Stimulated activated effector memory CD8-positive, alpha-beta T cell treated with anti-CD3 and anti-CD28 coated beads, Interleukin-12 subunit alpha, Interleukin-12 subunit beta, amount 100 ng/mL, for 72 hours (primary cell): ENCODE measurements at places on chromosomes 4 and X.

DNA sequence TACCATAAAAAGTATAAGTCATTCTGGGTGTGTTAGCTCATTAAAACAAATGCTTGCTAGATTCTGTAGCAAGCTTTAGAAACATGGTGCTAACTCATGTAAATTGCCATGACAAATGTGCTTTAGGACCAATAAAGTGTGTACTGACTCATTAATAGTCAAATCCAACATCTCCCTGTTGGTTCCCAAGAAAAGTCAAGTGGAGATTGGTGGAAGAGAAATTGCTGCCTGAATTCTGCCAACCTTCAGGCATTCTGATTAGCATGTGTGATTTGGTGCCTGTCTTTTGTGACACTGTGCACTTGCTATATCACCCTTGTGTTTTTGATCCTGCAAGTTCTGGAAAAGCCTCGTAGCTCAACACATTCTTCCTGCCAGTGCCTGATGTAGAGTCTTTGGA is 503.8 kb upstream of the BOD1L1 start:
- DNase-seq, result no peak

GRCh38 chr4:22873899-22874298 is 181.2 kb downstream of the GBA3 start:
- DNase-seq, result no peak

DNA sequence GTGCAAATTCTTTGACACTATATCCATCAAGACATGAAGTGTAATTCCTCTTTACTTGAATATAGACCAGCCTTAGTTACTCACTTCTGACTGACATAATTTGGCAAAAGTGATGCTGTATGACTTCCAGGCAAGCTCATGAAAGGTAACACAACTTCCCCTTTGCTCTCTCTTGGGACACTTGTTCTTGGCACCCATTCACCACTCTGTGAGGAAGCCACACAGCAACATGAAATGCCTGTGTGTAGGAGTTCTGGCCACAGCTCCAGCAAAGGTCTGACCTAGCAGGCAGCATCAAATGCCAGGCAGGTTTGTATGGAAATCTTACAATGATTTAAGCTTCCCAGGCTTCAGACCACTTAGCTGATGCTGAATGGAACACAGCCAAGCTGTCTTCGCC is 280.3 kb downstream of the PDHA2 start:
- no peak for DNase-seq

GRCh38 chr4:154660052-154660451 is 47.6 kb upstream of the FGG start:
- DNase-seq, result no peak

- no peak for DNase-seq
Observed at GRCh38 chrX:19563746-19564145, 48.4 kb upstream of the MAP3K15 start.

DNA sequence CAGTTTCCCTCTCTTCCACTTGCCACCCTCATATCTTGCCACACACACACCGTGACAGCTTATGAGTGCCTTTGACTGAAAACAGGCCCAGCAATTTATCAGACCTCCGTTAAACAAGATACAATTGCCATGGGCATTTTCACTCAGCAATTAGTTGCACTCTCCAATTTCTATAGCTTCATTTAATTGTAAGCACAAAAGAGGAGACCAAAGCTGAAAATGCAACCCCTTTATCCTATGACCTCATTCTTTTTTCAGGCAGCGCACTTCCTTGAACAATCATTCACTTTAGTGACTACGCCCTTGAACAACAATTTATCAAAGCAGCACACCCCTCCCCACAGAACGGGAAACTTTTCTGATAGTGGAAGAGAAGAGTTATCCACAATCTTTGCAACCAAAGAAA is 4.1 kb downstream of the POF1B start:
- no peak for DNase-seq

GRCh38 chr4:13529128-13529919 is 15.0 kb downstream of the NKX3-2 start:
- no peak for DNase-seq

DNA sequence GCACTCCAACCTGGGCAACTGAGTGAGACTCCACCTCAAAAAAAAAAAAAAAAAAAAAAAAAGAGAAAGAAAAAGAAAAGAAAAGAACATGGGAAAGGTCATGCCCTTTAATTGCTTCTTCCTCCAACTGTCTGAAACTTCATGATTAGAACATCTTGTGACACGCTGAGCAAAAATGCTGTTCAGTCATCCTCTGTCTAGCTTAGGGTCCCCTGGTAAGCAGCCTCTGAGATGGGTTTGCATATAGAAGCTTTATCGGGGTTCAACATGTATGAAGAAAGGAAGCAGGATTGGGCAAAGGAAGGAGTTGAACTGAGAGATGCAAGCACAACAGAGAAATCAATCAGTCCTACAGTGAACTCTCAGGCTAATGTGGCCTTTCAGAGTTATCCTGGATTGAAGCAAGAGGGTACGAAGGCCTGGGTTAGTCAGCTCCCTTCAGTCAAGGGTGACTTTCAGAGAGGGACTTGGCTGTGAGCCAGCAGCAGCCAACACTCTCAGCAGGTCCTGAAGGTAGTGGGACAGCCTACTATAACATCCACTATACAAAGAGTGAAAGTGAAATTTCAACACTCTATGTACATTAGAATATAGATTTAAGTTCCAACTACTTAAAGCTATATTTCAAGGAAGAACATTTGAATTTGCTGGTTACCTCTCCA is 11.4 kb downstream of the MAOB start:
- DNase-seq, result no peak

DNA sequence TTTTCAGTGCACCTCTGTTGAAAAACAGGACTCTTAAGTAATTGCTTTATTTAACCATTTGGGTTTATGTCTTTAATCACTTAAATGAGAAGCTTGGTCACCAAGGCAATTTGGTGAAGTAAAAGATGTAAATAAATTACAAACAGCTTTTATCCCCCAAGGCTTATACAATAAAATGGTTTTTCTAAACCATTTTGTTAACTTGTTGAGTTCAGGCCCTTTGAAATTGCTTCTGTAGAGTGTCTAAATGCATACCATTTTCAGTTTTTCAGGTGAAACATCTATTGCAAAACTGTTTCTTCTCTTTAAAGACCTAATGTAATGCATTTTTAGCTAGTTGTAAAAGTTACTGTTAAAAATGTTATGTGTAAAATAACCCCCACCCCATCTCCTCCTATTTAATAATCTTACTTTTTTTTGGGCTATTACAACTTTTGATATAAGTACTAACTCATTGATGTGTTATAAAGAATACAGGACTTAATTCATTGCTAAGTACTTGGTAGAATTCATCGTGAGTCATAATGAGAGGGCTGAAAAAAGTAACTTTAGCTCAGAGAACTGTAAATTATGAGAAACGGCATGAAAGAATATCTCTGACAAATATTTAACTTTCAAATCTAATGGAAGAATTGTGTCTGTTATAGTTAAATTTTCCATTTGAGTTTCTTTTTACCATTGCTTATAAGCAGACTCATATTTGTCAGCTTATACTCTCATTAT is 4.5 kb downstream of the RAPGEF2 start:
- DNase-seq, result no peak

GRCh38 chr4:84502333-84502954 is 3.4 kb upstream of the NKX6-1 start:
- DNase-seq, result no peak

GRCh38 chr4:114701491-114701890 is 102.9 kb downstream of the UGT8 start:
- DNase-seq, result no peak

- no peak for DNase-seq
Observed at GRCh38 chr4:125486351-125486750, 171.6 kb downstream of the FAT4 start.

- no peak for DNase-seq
Observed at GRCh38 chr4:128347175-128347868, 59.7 kb upstream of the PGRMC2 start.

- DNase-seq, result no peak
Observed at GRCh38 chr4:169369634-169370033, 98.9 kb upstream of the SH3RF1 start.

DNA sequence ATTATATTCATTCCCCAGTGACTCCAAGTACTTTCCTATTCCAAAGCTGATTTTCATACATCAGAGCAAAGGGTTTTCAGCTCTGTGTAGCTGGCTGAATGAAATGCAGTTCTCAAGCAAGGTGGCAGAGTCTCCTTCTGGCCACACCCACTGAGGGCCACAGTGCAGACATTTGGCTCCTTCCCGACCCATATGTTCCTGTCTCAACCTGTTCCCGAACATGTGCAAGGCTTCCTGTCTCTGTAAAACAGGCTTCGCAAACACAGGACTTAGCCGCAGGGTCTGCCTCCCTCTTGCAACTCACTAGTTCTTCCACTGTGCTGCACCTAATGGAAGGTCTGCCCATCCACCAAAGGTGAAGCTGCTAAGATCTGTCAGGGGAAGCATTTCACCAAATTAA is 249.2 kb downstream of the MID1IP1 start:
- DNase-seq, result no peak

DNA sequence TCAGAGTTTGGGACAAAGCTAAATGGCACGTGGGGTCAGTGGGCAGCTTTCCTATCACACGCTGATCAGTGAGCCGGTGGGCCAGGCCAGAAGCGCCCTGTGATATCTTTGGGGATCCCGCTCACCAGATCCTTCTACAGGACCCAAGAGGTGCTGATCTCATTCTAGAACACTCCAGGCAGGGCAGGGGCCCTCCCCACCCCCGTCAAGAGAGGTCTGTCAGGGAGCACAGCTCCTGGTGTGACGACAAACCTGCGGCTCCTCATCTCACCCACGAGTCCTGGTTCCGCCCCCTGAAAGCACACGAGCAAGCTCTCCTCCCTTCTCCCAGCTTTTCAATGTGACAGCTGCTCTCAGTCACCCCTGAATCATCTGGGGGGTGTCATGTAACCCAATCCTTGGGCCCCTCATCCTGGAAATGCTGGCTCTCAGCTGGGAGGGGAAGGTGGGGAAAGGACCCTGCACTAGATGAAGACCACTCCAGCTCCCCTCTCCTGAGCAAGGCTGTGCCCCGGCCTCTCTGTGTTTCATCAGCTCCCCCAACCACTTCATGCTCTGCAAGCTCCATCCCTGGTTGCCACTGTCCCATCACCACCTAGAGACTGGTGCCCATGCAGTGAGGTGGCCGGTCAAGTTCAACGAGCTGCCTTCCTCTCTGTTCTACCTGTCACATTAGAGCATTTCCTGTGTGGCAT is 4.6 kb downstream of the HCFC1 start:
- DNase-seq, result no peak

DNA sequence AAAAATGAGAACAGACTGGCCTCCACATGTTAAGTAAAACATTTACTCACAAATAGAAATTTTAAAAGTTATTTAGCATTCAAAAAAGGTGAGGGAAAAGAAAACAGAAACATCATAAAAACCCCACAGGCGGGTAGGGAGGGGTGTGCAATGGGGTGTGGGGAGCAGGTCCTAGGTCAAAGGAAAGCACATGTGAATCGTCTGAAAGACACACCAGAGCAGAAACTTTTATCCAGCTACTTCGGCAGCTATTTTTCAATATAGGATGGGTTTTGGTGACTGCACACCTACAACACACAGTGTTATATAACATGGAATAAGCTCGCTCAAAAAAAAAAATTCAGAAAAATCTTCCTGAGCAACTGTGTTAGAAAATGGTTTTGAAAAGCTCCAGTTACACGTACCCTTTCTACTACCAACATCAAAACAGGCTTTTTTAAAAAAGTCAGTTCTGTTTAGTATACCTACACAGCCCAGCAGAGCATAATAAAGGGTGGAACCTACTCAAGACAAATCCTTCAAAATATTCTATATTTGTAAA is 1.6 kb downstream of the OTUD4 start:
- DNase-seq, result peak; percentile 57

DNA sequence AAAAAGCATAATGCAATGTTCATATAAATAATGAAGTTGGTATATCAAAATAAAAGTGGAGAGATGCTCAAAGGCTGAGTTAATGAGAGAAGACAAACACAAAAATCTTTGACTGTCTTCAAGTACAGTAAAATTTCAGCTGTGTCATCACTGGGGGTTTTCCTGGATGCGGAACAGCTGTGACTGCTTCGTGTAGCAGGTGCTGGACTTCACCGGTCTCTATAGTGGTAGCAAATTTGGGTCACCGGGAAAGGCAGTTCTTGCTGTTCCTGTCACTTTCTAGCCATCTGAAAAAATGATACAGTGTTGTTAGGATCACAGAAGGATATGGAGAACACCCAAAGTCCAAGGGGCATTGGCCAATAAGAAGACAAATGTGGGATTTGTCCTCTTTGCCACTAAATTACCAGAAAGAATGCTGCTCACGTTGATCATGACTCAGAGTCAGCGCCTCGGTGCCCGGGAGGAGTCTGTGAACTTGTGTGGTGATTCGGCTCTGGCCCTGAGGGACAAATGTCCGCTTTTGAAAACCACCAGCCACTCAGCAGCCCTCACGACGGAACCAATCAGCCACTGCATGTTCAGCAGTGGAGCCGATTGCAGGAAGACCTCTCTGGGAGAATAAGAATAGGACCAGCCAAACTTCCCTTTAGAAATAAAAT is 230.1 kb upstream of the FAT1 start:
- no peak for DNase-seq

- DNase-seq, result no peak
Observed at GRCh38 chr4:16853640-16854039, 44.8 kb downstream of the LDB2 start.

DNA sequence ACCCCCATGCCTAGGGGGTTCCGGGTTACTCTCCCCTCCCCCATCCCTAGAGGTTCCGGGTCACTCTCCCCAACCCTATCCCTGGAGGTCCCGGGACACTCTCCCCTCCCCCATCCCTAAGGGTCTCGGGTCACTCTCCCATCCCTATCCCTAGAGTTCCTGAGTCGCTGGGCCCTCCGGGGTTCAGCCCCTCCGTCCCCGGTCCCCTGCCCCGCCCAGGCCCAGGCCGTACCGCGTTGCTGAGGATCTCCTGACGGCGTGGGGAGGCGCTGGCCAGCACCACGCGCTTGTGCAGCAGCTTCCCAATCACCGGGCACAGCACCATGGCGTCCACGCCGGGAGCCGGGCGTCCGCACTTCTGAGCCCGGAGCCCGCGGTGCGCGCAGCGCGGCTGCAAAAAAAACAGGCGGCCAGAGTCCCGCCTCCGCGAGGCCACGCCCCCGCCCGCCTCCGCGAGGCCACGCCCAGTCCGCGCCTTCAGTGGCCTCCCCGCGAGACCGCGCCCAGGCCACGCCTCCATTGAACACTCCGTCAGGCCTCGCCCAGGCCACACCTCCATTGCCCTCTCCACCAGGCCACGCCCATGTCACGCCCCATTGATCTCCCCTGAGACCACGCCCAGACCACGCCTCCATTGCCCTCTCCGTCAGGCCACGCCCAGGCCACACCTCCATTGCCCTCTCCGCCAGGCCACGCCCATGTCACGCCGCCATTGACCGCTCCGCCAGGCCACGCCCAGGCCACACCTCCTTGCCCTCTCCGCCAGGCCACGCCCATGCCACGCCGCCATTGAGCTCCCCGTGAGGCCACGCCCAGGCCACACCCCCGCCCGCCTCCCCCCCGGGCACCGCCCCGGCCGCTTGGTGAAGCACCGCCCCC is at the start of gene ASMTL:
Gene ASMTL, minus strand, starts transcription at position 394 of the 879 bp plus-strand sequence. Its CDS starts 69 bp downstream, at position 325.
- DNase-seq, result peak; percentile 100

- DNase-seq, result no peak
Observed at GRCh38 chr4:110636680-110637407, 14.0 kb upstream of the PITX2 start.

GRCh38 chr4:176413171-176413570 is 93.4 kb downstream of the SPCS3 start:
- no peak for DNase-seq
